Inflammatory macrophage (primary cell): ENCODE measurements at places on chromosomes 2 and 18.

GRCh38 chr18:77600674-77601073, 351.0 kb downstream of the GALR1 start:
- DNase-seq = no peak

DNA sequence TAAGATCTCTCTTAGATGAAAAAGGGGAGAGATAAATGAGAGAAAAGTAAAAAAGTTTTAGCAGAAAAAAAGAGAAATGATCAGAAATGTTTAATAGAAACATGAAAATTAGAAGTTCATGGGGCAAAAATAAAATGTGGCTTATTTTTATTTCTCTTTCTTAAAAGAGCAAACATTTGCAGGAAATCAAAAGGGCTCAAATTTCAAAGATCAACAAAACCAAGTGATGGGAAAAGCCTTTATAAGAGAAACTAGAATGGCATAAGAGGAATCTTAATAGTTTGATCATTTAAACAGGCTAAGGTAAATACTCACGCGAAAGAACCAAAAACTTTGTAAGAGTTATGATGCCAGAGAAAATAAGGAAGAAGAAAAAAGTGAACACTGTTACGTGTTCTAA, 23.3 kb upstream of the DAW1 start:
- no peak for DNase-seq

- no peak for DNase-seq
Observed at GRCh38 chr2:233414777-233415570, 60.7 kb downstream of the DGKD start.

GRCh38 chr2:217945530-217945929, 57.3 kb downstream of the TNS1 start:
- DNase-seq = no peak

GRCh38 chr18:25814841-25815458, 275.5 kb downstream of the SS18 start:
- no peak for DNase-seq

DNA sequence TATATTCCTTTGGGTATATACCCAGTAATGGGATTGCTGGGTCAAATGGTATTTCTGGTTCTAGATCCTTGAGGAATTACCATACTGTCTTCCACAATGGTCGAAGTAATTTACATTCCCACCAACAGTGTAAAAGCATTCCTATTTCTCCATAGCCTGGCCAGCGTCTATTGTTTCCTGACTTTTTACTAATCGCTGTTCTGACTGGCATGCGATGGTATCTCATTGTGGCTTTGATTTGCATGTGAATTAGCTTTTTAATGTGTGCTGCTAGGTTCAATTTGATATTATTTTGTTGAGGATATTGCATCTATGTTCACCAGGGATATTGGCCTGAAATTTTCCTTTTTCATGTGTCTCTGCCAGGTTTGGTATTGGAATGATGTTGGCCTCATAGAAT, 67.4 kb upstream of the VRK2 start:
- DNase-seq = no peak
